Activated CD8-positive, alpha-beta memory T cell treated with anti-CD3 and anti-CD28 coated beads for 48 hours (primary cell): ENCODE measurements at places on chromosomes 1 and 21.

GRCh38 chr1:5297180-5297885, 642.9 kb downstream of the AJAP1 start:
- DNase-seq, result no peak

- DNase-seq, result no peak
Measured at GRCh38 chr21:26394341-26394740, 178.7 kb downstream of the CYYR1 start.

- DNase-seq, result no peak
Measured at GRCh38 chr1:203629016-203629506, 2.4 kb downstream of the ATP2B4 start.

DNA sequence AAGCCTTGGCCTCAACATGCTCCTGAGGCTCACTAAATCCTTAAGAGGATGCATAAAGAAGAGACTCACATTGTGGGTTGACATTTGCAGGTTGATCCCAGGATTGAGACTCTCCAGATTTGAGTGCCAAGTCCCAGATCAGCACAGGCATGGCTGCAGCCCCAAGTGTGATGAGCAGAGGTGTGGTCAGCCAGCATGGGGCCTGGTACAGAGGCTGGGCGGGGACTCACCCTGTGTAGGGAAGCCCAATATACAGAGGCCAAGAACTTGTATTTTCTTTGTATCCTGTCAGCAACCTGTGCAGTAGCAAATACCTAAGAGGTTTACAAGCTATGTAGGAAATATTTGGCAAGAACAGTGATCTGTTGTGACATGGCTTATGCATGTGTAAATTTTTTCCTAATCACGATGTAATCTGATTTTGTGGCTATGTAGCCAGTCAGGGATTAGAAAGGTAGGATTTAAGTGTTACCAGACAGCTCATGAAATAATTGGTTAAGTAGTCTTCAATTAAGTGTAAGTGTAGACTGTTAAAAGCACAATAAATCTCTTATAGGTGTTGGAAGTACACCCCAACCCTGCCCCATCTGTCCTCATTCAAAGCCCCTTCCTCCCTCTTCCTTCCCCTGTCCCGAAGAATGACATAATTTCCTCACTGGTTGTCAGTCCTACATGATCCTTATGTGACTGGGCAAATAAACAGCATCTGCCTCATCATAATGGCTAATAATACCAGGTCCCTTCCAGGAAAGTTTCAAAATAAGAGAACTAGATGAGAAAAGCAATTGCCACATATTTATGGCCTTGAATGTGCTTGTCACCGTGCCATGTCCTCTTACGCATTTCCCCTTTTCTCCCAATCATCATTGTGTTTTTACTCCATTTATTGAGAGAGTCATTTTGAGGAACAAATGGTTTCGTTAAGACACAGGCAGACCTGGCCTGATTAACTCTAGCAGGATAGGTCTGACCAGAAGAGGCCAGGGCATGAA, 120.9 kb downstream of the HLX start:
- DNase-seq, result no peak

DNA sequence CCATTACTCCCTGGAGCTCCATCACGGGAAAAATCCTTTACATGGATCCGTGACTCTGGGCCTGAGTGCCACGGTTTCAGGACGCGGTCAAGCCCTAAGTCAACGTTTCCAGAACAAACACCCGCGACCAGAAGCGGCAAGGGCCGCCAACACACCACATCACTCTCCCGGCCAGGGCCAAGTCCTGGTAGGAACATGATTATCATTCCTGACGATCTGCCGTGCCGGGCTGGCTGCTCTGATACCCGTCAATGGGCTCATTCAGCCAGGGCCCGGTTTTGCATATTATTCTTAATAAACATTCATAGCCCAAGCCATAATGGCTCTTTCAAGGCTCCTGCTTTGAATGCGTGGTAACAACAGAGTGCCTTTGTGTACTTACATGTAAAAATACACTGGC, 44.6 kb upstream of the SIM2 start:
- no peak for DNase-seq

DNA sequence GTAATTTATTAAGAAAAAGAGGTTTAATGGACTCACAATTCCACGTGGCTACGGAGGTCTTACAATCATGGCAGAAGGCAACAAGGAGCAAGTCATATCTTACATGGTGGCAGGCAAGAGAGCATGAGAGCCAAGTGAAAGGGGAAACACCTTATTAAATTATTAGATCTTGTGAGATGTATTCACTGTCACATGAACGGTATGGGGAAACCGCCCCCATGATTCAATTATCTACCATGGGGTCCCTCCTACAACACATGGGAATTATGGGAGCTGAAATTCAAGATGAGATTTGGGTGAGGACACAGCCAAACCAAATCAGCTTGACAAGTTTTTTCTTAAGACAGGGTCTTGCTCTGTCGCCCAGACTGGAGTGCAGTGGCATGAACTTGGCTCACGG, 14.3 kb downstream of the DAP3 start:
- no peak for DNase-seq

- no peak for DNase-seq
Measured at GRCh38 chr1:209855623-209856022, 27.9 kb downstream of the UTP25 start.

DNA sequence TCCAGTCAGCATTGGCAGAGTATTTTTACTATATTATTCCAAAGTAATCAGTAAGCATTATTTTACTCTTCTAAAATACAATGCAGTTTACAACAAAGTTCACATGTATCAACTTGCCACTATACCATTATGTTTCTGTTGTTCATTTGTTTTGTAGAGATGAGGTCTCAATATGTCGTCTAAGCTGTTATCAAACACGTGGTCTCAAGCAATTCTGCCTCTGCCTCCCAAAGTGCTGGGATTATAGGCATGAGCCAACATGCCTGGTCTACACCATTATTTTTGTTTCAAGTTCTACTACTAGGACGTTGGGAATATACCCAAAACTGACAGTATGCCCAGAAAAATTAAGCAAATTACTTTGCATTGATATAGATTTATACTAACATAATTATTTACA, 19.8 kb downstream of the FAF1 start:
- no peak for DNase-seq

DNA sequence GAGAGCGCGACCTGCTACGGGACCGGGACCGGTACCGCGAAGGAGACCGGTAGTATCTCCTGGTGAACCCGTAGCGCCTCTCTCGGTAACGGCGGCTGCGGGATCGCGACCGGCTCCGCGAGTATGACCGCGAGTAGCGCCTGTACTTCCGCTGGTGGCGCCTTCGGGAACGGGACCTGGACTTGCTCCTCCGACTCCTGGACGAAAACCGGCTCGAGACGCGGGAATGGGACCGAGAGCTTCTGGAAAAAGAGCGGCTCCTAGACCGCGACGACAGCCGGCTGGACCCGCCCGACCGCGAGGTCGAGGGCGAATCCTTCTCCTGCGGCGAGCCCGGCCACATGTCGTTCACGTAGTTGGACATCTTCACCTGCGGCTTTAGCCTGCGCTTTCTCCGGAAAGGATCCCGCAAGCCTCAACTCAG, 642 bp downstream of the RSRP1 start:
- no peak for DNase-seq

DNA sequence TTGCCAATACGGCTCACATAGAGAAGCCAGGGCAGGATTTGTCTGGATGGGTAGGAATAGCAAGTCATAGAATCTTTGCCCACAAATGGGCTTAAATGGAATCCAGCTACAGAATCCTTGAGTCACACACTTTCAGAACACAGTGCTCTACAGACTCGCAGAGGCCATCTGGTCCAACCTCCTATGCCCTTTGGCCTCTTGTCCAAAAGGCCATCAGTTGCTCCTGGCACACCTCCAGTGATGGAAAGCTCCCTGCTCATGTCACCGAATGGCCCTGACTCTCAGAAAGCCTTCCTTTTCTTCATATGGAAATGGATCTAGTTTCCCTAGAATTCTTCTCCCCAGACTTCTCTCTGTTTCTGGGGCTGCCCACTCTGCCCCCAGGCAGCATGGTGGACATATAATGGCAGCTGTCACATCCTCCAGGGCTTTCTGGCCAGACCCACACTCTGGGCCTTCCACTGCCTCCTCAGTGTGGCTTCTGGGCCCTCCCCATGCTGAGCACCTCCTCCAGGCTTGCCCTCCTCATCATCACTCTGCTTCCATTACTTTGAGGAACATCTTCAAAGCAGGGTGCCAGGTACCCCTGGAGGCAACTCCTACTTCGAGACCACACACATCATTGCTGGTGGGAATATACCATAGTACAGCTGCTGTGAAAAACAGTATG, 33.6 kb upstream of the TRABD2B start:
- no peak for DNase-seq

- no peak for DNase-seq
Measured at GRCh38 chr21:19981938-19982337, 1016.3 kb upstream of the NCAM2 start.

- no peak for DNase-seq
Measured at GRCh38 chr1:4797016-4797410, 142.6 kb downstream of the AJAP1 start.

DNA sequence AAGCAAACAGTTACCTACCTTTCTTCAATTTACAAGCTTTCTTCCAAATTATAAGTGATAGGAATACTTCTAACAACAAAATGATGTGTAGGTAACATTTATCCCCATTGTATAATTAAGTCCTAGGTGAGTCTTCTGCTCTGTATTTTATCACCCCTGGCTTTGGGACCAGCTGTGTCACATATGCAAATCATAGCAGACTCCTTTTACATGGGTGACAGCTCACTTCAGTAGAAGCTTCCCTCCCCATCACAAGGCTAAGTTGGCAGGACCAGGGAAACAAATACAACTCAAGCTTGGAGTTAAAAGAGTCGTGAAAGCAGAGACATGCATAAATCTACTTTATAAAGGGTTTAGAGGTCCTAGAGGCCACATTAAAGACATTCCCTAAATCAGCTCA, 121.1 kb upstream of the RUNX1 start:
- DNase-seq, result no peak

DNA sequence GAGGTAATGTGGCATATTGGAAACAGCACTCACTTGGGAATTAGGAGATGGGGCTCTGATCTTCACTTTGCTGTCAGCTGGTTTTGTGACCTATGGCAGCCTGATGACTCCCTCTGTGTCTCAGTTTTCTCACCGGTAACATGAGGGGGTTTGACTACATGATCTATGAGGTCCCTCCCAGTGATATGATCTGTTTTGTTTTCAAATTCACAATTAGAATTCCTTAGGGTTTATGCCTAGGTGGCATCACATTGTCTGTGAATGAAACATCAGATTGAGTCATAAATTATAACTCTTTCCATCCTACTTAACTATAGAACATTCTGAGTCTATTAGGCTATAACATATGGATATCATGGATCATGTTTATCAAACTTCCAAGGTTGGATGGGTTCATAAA, 386.6 kb downstream of the PTBP2 start:
- DNase-seq, result no peak

DNA sequence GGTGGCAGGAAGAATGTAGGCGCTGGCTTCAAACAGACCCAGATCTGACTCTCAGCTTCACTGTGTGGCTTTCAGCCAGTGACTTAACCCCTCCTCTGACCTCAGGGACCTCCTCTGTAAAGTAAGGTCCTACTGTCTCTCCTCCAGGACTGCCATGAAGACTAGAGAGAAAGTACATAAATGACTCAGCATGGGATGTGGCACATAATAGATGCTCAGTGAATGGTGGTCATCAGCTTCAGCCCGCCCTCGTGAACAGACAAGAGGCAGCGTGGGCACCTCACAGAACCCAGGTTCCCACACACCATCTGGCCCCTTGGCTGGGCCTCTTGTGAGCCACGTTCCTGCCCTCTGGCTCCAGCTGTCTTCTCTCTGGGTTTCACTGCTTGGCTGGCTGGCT, 126.0 kb downstream of the SYF2 start:
- DNase-seq, result no peak

DNA sequence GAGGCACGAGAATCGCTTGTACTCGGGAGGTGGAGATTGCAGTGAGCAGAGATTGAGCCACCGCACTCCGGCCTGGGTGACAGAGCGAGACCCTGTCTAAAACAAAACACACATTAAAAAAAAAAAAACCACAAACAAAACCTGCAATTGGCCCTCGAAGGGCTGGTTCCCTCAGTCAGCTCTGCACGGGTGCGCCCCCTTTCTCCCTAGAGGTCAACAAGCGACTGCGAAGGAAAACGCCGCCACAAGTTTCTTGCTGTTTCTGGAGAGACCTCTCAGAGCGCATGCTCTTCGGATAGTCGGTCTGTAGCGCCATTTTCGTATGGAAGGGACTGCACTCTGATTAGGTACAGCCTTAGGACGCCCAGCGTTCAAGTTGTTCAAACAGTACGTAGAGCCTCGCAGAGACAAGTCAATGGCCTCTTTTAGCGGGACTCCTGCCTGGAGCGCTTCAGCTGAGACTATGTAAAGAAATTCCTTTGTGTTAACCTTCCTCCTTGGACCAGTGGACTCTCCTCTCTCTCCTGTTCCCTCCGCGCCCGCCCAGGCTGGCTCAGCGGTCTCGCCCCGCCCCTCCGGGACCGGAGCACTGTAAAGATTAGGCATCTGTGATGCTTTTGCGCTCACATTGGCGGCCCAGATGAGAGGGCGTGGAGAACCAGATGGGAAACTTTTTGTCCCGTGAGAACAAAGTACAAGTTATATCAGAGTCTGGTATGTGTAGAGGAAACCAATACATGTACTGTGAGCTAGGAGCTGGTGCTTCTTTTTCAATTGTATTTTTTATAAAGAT, 1.0 kb upstream of the CDC14A start:
- DNase-seq, result peak; percentile 75

DNA sequence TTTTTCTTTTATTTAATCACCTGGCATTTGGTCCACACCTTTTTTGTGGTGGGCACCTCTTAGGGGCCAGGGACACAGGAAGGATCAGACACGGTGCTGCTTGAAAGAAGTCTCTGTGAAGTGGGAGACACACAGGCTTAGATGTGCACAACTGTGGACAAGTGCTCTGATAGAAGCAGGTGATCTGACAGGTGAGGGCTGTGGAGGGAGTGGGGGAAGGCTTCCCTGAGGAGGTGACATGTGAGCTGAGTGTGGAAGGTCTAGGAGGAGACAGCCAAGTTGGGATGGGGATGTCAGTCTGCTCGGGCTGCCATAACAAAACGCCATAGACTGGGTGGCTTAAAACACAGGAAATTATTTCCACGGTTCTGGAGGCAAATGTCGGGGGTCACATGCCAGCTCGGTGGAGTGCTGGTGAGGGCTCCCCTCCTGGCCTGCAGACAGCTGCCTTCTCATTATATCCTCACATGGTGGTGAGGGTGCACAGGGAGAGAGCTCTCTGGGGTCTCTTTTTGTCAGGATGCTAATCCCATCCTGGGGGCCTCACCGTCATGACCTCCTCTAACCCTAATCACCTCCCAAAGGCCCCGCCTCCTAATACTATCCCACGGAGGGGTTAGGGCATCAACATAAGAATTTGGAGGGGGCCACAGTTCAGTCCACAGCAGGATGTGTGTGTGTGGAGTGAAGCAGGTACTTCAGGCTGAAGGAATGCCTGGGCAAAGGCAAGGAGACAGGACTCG, 5.2 kb upstream of the KIAA1614 start:
- DNase-seq, result no peak

- no peak for DNase-seq
Measured at GRCh38 chr1:230629511-230629910, 12.8 kb upstream of the COG2 start.

- no peak for DNase-seq
Measured at GRCh38 chr1:43801203-43801602, 93.9 kb downstream of the ST3GAL3 start.
